ENCODE measurements at places on chromosomes 4 and X. TPM values are rescaled to one million over a fixed set of nuclear protein-coding genes. Genes with fewer than 3 reads are reported as not detected.

Gene PNMA5
- total RNA-seq = 0.17 TPM

Gene SLC7A11
- 1.3 TPM for total RNA-seq

Gene WDR19
- 21.0 TPM for total RNA-seq

Gene MED14
- total RNA-seq = 51.4 TPM

Data from activated naive CD8-positive, alpha-beta T cell treated with anti-CD3 and anti-CD28 coated beads, Interleukin-2, amount 10 ng/mL, durations not matched to agents 7 days and 5 days (primary cell).